Bronchial smooth muscle cell (primary cell): ENCODE measurements at places on chromosomes 2 and 18. TPM values are rescaled to one million over a fixed set of nuclear protein-coding genes. Genes with fewer than 3 reads are reported as not detected.

GBX2 gene
- total RNA-seq = not detected in 2 replicates

FOXI3 gene
- total RNA-seq = not detected in 2 replicates

IL36B gene
- not detected in 2 replicates for total RNA-seq

EFEMP1 gene
- 267 and 520 TPM in 2 replicates for total RNA-seq

BIN1 gene
- 90.5 and 151 TPM in 2 replicates for total RNA-seq

LCT gene
- under 0.01 and 0.09 TPM in 2 replicates for total RNA-seq

AFTPH gene
- 17.0 and 22.9 TPM in 2 replicates for total RNA-seq
